Suppressor macrophage treated with lipopolysaccharide for 4 hours (primary cell): ENCODE measurements at places on chromosomes 5 and 9.

GRCh38 chr9:133118568-133118967 is 2.5 kb downstream of the RALGDS start:
- no peak for DNase-seq

- DNase-seq = no peak
These were observed 25.1 kb upstream of the MIER3 start for GRCh38 chr5:56977021-56977420.

GRCh38 chr5:134447815-134448520 is 36.3 kb upstream of the CDKN2AIPNL start:
- no peak for DNase-seq

DNA sequence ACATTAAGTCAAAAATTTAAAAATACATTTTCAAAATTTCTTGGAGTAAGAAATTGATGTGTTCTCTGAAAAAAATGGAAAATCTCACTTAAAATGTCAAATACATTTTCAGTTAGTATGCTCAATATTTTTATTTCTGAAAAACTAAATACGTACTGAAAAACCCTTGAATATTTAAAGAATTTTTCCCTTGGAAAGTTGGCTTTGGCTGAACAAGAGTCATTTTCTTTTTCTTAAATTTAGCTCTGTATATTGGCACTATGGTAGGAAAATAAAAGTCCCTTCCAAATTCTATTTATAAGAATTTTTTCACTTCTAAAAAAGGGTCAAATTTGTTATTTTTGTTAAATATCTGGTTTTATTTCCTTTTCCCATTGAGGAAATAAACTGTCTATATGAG is 29.0 kb upstream of the CDH18 start:
- DNase-seq = no peak

GRCh38 chr9:104286187-104286586 is 192.1 kb downstream of the SMC2 start:
- no peak for DNase-seq

DNA sequence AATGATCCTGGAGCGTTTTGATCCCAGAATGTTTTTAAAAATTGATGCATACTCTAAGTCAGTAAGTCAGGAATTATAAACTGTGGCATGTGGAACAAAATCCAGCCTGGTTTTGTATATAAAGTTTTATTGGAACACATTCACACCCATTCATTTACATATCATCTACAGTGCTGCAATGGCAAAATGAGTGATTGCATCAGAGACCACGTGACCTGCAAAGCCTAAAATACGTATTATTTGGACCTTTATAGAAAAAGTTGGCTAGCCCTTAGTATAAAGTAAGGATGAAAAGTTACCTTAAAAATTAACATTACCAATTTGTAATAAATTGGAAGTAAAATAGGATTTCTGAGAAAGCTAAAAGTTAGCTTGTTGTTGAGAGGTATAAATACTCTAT is 95.0 kb downstream of the PCSK5 start:
- DNase-seq = no peak

GRCh38 chr5:132753135-132753987 is 6.1 kb downstream of the CCNI2 start:
- DNase-seq = no peak

- DNase-seq = no peak
These were observed 61.5 kb downstream of the SV2C start for GRCh38 chr5:76144513-76145274.

GRCh38 chr9:98211260-98211659 is 18.8 kb upstream of the CORO2A start:
- no peak for DNase-seq

GRCh38 chr9:76561050-76561713 is 102.2 kb downstream of the GCNT1 start:
- DNase-seq = no peak

- no peak for DNase-seq
These were observed 26.3 kb downstream of the ADAM19 start for GRCh38 chr5:157549283-157549629.
